ENCODE measurements at places on chromosomes 2 and 18. TPM values are rescaled to one million over a fixed set of nuclear protein-coding genes. Genes with fewer than 3 reads are reported as not detected.

- no peaks in the 10 kb centered on the region for H3K36me3 ChIP-seq
- peaks cover 36% of the 10 kb centered on the region for H3K27me3 ChIP-seq
- DNase-seq = no peak
- no peak overlapping the region for H3K4me3 ChIP-seq
- no peaks in the 10 kb centered on the region for H3K4me1 ChIP-seq
- no peak overlapping the region for H3K27ac ChIP-seq
Measured at GRCh38 chr2:31129375-31130171, 8.7 kb downstream of the GALNT14 start.

DNA sequence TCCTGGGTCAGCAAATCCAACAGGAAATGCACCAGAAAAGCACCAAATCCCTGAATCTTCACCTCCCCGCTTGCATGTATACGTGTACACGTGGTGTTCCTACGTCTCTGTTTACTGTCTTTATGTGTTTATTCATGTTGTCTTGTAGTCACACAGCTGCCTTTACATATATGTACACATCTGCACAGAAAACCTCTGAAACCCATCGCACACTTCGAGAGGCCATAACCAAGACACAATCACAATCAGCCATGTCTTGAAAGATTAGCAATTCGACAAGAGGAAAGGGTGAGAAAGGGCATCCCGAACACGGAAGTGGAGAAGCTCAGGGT is 98.1 kb downstream of the PLB1 start:
- no peaks in the 10 kb centered on the region for H3K27me3 ChIP-seq
- H3K4me1 ChIP-seq = peaks cover 22% of the 10 kb centered on the region
- no peak for DNase-seq
- H3K27ac ChIP-seq = peak overlapping the region; percentile 41
- H3K4me3 ChIP-seq = no peak overlapping the region
- H3K36me3 ChIP-seq = peaks cover 14% of the 10 kb centered on the region

- peaks cover 16% of the 10 kb centered on the region for H3K27me3 ChIP-seq
- no peaks in the 10 kb centered on the region for H3K4me1 ChIP-seq
Measured at GRCh38 chr2:217011576-217011975, 151.7 kb upstream of the TNP1 start.

DNA sequence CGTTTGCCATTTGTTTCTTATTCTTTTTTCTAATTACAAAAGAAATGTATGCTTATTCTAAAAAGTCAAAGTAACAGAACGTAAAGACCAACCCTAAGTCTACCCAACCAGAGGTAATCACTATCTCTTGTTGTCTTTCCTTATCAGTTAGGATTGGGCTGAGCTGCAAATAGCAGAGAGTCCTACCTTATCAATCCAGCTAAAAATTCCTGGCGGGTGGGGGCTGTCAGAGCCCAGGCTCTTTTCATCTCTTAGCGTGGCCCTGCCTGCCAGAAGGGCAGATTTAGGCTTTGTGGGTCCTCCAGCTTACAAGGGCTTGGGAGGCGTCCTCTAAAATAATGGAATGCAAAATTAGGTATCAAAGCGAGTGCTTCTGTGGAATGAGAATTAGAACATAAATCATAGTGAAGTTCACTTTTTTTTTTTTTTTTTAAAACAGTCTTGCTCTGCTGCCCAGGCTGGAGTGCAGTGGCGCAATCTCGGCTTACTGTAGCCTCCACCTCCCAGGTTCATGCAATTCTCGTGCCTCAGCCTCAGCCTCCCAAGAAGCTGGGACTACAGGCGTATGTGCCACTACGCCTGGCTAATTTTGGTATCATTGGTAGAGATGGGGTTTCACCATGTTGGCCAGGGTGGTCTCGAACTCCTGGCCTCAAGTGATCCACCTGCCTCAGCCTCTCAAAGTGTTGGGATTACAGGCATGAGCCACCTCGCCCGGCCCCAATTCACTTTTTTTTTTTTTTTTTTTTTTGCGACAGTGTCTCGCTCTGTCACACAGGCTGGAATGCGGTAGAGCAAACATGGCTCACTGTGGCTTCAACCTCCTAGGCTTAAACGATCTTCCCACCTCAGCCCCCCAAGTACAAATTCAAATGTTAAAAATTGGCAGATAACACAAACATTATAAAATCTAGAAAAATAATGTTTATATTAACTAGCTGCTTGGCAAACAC is 57.4 kb upstream of the B3GNT7 start:
- peaks cover 5% of the 10 kb centered on the region for H3K27me3 ChIP-seq
- H3K36me3 ChIP-seq = no peaks in the 10 kb centered on the region
- H3K4me1 ChIP-seq = no peaks in the 10 kb centered on the region
- H3K27ac ChIP-seq = no peak overlapping the region

DNA sequence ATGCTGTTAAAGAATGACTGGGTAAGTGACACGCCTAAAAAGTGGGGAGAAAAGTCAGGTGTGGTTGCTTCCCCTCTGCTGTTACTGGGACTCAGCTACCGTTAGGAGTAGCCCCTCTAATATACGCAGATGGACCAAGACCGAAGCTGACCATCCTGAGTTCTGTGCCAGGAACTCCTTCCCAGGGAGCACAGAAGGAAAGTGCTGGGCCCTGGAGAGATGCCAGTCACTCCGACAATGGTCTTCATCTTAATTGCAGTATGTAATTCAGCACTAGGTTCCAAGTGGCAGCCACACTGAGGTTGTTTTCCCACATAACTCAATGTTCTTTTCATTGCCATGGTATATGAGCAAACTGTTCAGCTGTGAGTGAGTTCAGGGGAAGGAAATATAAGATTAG is 19.6 kb upstream of the TMEM200C start:
- no peak overlapping the region for H3K4me3 ChIP-seq
- H3K27ac ChIP-seq = no peak overlapping the region
- DNase-seq = no peak
- H3K4me1 ChIP-seq = no peaks in the 10 kb centered on the region
- no peaks in the 10 kb centered on the region for H3K36me3 ChIP-seq
- no peaks in the 10 kb centered on the region for H3K27me3 ChIP-seq

- no peak overlapping the region for H3K4me3 ChIP-seq
- no peak for DNase-seq
- H3K36me3 ChIP-seq = no peaks in the 10 kb centered on the region
- no peaks in the 10 kb centered on the region for H3K27me3 ChIP-seq
Measured at GRCh38 chr18:58231930-58232329, 187.9 kb downstream of the NEDD4L start.

DNA sequence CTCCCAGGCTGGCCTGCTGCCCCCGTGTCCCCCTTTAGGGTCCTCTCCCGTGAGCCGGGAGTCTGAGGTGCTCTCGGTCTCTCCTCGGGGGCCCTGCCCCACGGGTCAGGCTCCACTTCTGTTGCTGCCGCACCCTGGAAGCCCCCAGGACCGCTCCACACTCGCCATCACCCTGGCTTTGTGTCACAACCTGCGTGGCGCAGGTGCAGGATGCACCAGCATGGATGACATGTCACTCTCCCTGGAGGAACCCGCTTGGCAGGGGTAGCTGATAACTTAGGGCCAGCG is 10.8 kb upstream of the ARHGEF4 start:
- H3K36me3 ChIP-seq = no peaks in the 10 kb centered on the region
- peaks cover 11% of the 10 kb centered on the region for H3K27me3 ChIP-seq
- peaks cover 25% of the 10 kb centered on the region for H3K4me1 ChIP-seq
- no peak overlapping the region for H3K4me3 ChIP-seq

DNA sequence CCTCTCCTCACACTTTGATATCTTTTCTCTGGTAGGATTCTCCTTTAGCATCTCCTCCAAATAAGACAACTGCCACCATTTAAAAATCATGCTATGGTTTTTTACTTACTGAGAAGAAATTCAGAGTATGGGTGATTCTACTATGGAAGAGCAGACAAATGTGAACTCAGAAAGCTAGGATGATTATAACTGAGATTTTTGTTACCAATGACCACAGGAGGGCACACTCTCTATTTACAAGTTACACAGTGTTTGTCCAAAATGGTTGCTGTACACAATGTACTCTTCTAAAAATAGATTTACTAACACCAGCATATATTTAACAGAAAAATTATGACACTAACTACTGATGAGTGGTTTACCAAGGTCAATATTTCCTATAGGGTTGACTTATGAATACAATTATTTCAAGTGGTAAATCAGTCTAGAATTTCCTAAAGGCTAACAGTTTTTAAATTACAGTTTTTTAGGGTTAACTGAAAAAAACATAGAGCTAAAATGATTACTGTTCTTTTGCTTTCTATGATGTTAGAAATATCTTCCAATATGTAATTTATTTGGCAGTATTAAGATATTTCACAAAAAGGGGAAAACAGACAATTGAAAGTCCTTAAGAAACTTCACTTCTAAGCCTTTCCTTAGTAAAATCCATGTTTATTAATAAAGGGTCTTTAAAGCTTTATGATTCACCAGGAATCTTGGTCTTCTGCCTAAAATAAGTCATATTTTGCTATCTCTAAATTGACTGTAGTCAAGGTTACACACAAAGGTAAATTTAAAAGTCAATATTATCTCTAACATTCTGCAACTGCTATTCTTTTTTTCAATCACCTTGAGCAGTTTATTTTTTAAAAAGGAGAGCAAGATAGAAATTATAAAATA is 57.2 kb downstream of the MAP4K3 start:
- peaks cover 13% of the 10 kb centered on the region for H3K36me3 ChIP-seq
- no peak for DNase-seq
- peaks cover 9% of the 10 kb centered on the region for H3K4me1 ChIP-seq

The DCDC2C gene
- not detected for total RNA-seq

GRCh38 chr2:181457121-181457740 is at the start of gene ITGA4:
ITGA4 (plus strand) TSS chr2:181457386; CDS start chr2:181457655, 269 bp downstream.
- H3K4me3 ChIP-seq = peak within 1 kb of the TSS; percentile 90
- no peaks in the 10 kb centered on the region for H3K27me3 ChIP-seq
- H3K36me3 ChIP-seq = peaks cover 43% of the 10 kb centered on the region
- peak within 1 kb of the TSS; percentile 95 for H3K27ac ChIP-seq

DNA sequence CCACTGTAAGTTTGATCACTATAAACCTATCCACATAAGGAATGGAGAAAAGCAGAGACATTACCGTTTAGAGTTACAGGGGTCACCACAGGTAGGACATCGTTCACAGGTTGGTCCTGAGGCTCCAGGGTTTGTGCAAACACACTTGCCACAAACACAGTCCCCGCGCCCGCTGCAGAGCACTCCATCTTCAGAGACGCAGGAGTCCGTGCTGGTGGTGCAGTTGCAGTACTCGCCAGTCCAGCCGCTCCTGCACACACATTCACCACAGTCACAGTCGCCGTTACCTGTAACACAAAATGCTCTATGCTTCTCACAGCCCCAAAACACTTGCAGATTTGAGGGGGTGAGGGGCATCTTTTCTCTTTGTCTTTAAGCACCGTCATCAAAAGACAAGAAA is 63.9 kb upstream of the PLA2R1 start:
- no peaks in the 10 kb centered on the region for H3K4me1 ChIP-seq
- no peaks in the 10 kb centered on the region for H3K36me3 ChIP-seq
- peaks cover 12% of the 10 kb centered on the region for H3K27me3 ChIP-seq
- H3K27ac ChIP-seq = no peak overlapping the region
- H3K4me3 ChIP-seq = no peak overlapping the region

The LIPG gene
- not detected for total RNA-seq

The ROCK1 gene
- 67.0 TPM for total RNA-seq

DNA sequence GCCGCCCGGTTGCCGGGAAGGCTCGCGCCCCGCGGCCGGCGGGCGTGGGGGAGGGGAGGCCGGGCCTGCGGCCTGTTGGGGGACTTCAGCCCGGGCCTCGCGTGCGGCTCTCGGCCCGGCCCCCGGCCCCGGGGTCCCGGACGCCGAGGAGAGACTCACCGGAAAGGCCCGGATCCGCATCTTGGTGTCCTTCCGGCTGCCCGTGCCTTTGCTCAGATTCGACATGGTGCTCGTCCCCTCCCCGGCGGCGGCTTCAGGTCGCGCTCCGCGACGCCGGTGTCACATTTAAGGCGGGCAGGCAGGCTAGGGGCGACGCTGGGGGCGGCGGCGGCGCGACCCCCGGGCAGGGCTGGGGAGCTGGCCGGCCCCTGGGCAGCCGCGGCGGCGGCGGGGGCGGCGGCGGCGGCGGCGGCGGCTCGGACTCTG is 365 bp downstream of the CUL3 start:
- peaks cover 52% of the 10 kb centered on the region for H3K4me1 ChIP-seq
- H3K36me3 ChIP-seq = peaks cover 28% of the 10 kb centered on the region
- H3K4me3 ChIP-seq = peak overlapping the region; percentile 85
- DNase-seq = peak; percentile 71

DNA sequence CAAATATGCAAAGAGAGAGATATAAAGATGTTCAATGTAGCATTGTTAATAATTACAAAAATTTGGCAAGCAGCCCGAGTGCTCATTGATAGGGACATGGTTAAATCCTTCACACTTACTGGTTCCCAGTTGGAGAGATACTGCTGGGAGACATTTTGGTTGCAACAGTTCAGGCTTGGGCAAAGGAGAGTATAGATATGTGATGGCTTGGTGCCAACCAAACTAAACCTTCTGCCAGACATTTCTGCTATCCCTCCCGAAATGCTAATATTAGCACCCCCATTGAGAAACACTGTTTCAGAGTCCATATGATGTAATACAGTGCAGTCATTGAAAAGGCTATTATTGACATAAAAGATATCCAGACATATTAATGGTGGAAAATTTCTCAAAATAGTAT is 11.5 kb downstream of the GEN1 start:
- no peak overlapping the region for H3K27ac ChIP-seq
- no peak for DNase-seq
- no peaks in the 10 kb centered on the region for H3K27me3 ChIP-seq
- H3K4me3 ChIP-seq = no peak overlapping the region

GRCh38 chr2:218209078-218209477 is 7.9 kb upstream of the ARPC2 start:
- DNase-seq = no peak
- peaks cover 6% of the 10 kb centered on the region for H3K36me3 ChIP-seq
- H3K27me3 ChIP-seq = peaks cover 13% of the 10 kb centered on the region
- H3K4me1 ChIP-seq = no peaks in the 10 kb centered on the region
- no peak overlapping the region for H3K4me3 ChIP-seq

DNA sequence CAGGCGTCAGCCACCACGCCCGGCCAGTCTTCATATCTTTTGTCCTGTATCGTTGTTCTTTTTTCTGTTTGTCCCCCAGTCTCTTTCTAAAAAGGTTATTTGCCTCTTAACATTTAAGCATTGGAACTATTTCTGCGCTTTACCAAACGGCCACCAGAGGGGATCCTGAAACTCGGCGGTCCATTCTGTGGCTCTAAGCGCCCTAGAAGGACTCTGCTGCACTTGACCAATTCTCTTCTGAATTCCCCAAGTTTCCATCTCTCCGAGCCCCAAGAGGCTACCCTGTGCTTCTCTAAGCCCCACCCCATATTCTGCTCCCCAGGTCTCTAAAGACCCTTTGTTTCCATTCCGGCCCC is 33.1 kb upstream of the REG3G start:
- no peak for DNase-seq
- H3K27me3 ChIP-seq = peaks cover 19% of the 10 kb centered on the region
- no peaks in the 10 kb centered on the region for H3K36me3 ChIP-seq
- no peak overlapping the region for H3K27ac ChIP-seq
- H3K4me1 ChIP-seq = no peaks in the 10 kb centered on the region

The IL37 gene
- total RNA-seq = 0.48 TPM

- no peaks in the 10 kb centered on the region for H3K4me1 ChIP-seq
- no peak overlapping the region for H3K4me3 ChIP-seq
- H3K36me3 ChIP-seq = no peaks in the 10 kb centered on the region
- H3K27me3 ChIP-seq = no peaks in the 10 kb centered on the region
- no peak for DNase-seq
Measured at GRCh38 chr18:75107196-75107930, 101.6 kb downstream of the PTGR3 start.

The TUBA4B gene
- not detected for total RNA-seq

Measured in activated CD4-positive, alpha-beta memory T cell treated with anti-CD3 and anti-CD28 coated beads, Interleukin-2, amount 10 ng/mL, durations not matched to agents 7 days and 5 days (primary cell).